ENCODE measurements at places on chromosomes 1 and 21.

- DNase-seq: no peak
These were observed at the start of gene USH2A for GRCh38 chr1:216422821-216423520. TSS of gene USH2A (minus strand) at chr1:216423448. CDS start at chr1:216422336, 1,112 bp downstream.

DNA sequence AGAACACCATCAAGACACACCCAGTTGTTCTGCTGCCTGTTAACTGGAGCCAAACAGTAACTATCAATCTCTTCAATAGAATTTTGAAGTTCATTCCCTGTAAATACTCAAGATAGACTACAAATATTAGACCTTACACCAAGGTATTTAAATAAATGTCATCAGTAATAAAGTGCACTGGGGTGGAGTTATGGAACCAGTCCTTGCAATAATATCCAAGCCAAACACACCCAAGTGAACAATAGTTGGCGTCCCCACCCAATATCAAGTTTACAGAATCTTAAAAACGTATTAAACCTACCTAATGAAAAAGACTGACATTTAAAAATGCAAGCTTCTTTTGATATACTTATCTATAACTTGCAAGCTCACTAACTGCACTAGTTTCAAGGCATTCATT, 2.7 kb downstream of the SERBP1 start:
- no peak for DNase-seq

DNA sequence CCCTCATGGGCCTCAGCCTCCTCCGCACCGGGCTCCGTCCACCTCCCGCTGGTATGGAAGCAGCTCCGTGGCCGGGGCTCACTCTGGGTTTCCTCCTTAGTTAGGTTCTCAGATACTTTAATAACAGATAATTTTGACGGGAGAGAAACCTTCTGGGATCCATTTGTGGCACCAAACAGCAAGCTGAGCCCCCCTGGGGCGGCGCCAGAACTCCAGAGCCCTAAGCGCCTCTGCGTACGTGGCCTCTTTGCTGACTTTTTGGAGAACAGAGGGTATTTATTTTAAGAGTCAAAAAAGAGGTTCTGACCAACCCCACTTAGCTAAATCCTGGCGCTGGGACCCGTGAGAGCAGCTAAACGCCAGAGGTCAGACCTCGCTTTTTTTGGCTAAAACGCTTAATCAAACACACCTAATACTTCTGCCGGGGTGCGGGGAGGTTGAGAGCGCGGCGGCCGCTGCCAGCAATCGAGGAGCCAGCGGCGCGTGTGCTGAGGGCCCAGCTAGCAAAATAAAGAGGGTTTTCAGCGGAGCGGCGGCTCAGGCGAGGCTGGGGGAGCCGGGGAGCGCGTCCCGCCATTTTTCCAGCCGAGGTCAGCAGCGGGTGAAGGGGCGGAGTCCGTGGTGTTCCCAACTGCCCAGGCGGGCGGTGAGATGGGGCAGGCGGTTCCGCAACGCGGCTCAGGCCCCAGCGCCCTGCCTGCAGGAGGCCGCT, 171.7 kb downstream of the PRDM16 start:
- DNase-seq: no peak

DNA sequence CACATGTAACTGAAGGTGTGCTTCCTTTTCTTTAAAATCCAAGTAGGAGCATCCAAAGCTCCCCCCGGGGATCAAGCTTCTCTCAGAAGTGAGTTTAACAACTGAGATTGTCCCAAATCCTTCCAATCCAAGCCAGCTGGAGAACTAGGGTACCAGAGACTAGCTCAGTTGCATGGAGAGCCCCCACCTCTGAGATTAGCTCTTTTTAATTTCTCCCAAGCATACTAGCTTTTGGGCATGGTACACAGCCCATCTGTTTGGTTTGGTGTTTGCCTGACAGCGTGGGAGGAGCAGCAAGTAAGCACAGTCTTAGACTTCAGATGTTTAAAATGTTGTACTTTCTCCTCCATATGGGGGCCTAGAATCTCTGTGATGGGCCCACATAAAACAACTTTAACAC, 142.8 kb downstream of the ASTN1 start:
- no peak for DNase-seq

DNA sequence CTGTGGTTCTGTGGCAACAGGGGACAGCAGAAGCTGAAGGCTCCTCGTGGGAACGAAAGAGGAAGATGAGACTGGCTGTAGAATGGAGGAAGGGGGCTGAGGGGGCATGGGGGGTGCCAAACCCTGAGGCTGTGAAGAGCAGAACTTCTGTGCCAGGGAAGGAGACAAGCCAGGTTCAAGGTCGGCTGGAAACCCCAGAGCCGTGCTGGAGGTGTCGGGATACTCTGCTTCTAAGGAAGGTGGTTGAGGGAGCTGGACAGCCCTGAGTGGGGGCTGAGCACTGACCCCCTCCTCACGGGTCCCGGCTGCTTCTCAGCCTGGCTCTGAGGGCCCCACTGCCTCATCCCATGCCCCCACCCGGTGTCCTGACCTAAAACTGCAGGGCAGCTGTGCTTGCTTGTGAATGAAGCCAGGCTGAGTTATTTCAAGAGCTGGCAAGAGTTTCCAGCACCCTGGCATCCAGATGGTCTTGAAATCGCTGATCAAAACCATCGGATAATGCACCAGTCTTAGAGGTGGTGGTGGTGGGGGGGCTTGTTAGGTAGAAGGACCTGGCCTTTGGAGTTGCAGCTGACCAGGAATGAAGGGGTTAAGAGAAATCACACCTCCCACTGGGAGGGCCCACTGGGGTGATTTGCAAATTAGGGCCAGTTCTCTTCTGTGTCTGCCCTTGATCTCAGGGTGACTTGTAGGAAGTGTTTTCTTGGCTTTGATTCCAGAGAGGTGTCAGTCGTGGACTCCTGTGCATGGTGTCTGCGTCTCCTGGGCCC, 218.9 kb upstream of the C1orf174 start:
- no peak for DNase-seq

DNA sequence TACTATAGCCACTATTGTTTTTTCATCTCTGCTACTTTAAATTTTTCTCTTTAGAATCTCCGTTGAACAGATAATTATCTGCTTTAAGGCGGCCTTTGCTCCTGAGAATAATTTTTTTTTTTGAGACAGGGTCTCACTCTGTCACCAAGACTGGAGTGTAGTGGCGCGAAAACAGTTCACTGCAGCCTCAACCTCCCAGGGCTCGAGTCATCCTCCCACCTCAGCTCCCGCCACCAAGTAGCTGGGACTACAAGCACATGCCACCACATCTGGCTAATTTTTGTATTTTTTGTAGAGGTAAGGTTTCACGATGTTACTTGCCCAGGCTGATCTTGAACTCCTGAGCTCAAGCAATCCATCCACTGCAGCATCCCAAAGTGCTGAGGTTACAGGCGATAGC, 28.6 kb downstream of the TRIT1 start:
- no peak for DNase-seq

DNA sequence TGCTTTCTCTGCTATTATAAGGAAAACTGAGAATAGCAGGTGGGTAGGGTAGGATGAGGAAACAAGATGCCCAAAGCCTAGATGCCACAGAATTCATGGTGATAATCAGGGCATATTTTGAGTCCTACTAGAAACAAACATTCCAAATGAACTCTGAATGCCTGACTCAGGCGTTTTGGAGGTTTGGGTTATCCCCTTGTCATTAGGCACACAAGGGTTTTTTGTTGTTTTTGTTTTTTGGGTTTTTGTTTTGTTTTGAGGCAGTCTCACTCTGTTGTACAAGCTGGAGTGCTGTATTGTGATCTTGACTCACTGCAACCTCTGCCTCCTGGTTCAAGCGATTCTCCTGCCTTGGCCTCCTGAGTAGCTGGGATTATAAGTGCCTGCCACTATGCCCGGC, 19.2 kb downstream of the SYNC start:
- DNase-seq: no peak

- DNase-seq: no peak
These were observed 5.5 kb upstream of the MMP23B start for GRCh38 chr1:1626207-1627141.

GRCh38 chr1:36304521-36304920, 1.6 kb upstream of the SH3D21 start:
- no peak for DNase-seq

GRCh38 chr1:37657620-37658412, 23.1 kb upstream of the RSPO1 start:
- no peak for DNase-seq

DNA sequence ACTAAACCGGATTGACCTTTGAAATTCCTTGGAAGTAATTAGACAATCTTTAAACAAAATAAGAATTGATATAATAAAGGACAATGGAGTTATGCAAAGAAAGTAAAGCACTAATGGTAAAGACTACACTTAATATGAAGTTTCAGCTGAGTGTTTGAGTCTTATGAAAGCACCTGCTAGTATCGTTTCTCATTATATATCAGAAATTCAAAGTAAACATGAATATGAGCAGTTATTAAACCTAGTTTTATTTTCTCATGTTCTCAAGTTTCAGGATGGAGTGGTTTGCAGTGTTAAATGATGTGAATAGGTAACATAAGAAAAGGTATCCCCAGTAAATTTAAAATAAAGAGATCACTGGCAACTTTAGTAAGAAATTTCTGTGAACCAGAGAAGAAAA, 188.6 kb downstream of the ZP4 start:
- no peak for DNase-seq

DNA sequence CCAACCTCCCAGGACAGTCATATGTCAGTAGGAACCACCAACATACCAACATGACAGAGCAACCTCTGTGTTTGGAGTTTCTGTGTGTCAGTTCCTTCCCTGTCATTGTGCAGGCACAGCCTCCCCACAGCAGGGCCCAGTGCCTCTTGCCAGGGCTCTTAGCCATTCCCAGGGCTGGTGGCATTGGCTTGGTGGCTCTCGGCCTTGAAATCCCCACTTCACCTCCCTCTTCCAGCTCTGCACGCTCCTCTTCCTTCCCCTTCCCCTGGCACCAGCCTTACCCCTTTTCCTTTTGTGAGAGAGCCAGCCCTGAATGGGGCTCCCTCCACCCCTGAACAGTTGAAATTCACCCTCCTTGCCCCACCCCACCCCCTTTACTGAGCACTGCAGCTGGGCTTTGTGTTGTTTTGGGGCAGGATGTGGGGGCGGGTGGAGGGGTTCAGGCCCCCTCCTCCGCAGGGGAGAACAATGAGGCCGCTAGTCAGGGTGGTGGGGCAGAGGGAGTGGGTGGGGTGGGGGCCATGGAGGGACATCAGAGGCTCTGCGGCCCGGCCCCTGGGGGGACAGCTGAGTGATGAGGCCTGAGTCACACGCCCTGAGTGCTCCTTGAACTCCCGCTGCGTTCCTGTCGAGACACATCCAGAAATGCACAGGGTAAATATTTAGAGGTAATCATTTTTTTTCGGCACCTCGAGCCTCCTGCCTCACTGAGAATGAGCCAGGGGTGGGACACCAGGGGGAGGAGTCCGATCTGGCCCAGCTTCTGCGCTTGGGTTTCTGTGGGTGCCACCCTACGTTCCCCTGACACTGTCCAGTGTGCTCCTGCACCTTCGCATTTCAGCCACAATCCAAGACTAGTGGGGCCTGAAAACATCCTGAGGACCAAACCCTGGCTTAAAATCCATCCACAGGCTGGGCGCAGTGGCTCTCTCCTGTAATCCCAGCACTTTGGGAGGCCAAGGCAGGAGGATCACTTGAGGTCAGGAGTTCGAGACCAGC, 28.6 kb downstream of the LGR6 start:
- DNase-seq: peak; percentile 49

Data from urothelium cell line (cell line).